ENCODE measurements at places on chromosomes 7 and 10.

DNA sequence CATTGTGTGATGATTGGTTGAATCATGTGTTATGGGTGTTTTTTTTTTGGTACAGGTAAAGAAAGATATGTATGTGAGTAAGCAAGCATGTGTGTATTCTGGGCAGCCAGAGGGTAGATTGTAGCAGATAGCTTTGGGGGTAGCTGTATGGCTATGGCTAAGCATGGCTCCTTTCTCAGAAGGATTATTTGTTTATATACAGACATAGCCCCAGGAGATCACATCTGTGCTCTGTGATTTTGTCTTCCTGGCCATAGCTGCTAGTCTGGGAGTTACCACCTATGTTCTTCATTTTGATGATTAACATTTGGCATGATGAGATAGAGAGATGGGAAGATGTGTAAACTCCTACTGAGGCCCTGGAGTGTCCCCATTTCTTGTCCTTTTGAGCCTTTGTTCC lies 23.2 kb upstream of the ICA1 start:
- DNase-seq = no peak

- peak; percentile 87 for DNase-seq
These were observed 97.5 kb downstream of the PFKFB3 start for GRCh38 chr10:6300106-6300783.

DNA sequence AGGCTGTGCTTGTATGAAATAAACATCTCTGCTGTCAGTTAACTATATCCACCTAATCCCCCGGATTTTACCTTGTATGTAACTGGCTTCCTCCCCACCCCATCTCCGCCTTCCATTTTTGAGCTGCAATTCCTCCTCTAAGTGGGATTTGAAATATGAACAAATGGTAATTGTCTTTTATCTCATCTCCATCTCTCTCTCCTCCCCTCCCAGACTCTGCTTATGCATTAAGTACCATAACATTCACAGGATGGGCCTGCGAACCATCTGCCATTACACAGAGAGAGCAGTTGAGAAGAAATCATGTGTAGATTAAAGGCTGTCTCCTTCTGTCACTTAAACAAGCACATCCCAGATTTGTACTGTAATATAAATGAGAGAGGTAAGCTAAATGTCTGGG lies 1169.9 kb downstream of the TYW1 start:
- no peak for DNase-seq

- DNase-seq = no peak
These were observed 20.7 kb downstream of the CREB5 start for GRCh38 chr7:28433039-28433438.

GRCh38 chr7:114628362-114628761 lies 213.7 kb downstream of the FOXP2 start:
- no peak for DNase-seq

GRCh38 chr10:78584681-78585080 lies 484.1 kb upstream of the ZMIZ1 start:
- no peak for DNase-seq

DNA sequence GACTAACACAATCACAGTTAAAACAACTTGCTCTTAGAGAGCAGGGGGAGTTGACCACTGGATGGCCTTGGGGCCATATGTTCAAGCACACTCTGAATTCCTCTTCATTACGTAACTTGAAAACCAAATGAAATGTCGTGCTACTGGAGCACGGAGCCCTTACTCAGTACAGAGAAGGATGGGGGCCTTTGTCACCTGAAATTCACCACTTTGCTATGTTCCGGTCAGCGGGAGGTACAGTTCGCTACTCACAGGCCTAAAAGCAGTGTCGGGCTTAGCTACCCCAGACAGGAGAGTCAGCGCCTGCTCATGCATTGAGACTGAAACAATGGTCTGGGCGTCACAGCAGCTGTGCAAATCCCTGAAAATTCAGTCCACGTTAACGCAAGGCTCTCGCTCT lies 39.6 kb downstream of the GLI3 start:
- peak; percentile 78 for DNase-seq

DNA sequence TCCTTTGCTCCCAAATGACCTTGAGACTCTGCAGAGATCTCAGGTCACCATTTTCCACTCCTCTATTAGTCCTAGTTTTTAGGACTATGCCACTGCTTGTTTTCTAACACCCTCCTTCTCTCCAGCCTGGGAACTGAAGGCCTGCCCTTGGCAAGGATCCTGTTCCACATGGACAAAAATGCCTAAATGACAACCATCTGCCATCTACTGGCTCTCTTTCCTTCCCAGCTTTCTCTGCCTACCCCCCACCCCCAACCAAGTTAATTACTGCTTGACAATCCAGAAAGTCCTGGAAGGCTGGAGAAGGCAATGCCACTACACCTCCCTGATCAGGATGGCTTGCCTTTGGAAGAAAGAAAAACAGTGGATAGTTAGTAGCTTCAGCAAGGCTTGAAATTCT lies 44.8 kb upstream of the SP8 start:
- no peak for DNase-seq

DNA sequence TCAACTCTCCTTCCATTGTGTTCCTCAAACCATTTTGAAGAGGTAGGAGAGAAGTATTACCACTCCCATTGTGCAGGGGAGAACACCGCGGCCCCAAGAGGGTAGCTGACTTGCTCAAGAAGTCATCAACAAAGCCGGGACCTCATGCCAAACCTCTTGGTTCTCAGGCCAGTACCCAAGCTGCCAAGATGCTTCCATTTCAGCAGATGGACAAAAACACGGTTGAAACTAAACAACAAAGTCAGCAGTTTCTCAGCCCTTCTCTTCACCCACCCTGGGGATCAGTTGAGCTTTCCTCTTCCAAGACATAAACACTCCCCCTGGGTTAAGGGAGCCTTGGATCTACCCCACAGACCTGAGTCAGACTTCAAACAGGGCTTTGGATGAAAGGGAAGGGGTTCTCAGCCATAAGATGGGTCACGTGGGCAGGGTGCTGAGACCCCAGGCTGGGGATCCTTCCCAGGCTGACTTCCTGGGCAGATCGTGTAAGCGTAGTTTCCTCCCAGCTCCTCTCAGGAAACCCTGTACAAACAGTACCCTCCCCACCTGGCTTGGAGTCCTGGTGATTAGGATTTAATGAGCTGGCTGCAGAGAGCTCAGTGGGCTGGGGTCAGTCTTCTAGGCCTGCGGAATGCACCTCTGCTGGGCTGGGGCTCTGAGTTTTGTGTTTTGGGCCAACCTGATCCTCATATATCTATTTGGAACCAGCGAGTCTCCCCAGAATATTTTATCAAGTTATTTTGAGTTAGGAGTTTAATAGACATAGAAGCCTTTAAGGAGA lies 27.3 kb downstream of the EMX2 start:
- DNase-seq = no peak

GRCh38 chr7:144786079-144786478 lies 49.8 kb downstream of the TPK1 start:
- no peak for DNase-seq

- no peak for DNase-seq
These were observed 37.3 kb upstream of the DLG5 start for GRCh38 chr10:77963901-77964300.

- DNase-seq = no peak
These were observed 95.3 kb downstream of the WDR11 start for GRCh38 chr10:120946497-120946896.

GRCh38 chr7:150371996-150372270 lies 3.3 kb downstream of the REPIN1 start:
- no peak for DNase-seq

DNA sequence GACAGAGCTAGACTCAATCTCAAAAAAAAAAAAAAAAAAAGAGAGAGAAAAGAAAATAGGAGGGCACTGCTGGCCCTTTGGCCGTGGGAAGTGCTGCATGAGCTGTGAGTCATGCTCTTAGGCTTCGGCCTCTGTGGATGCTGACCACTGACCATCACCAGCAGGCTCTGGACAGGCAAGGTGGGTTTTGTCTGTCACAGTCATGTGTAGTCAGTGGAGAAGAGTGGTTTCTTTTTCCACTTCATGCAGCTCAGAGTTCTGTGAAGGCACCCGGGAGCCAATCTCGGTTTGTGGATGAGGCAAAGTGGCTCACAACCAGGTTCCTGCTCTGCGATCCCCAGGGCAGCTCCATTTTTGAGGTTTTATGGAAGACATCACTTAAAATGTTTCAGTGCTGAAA lies 58.1 kb downstream of the PRTFDC1 start:
- peak; percentile 60 for DNase-seq
